Omental fat pad (tissue), 4 donors: ENCODE measurements at places on chromosomes 7 and 10. TPM values are rescaled to one million over a fixed set of nuclear protein-coding genes. Genes with fewer than 3 reads are reported as not detected.

- no peak for DNase-seq
These were observed 100.6 kb upstream of the CDK1 start for GRCh38 chr10:60677531-60678129.

DNA sequence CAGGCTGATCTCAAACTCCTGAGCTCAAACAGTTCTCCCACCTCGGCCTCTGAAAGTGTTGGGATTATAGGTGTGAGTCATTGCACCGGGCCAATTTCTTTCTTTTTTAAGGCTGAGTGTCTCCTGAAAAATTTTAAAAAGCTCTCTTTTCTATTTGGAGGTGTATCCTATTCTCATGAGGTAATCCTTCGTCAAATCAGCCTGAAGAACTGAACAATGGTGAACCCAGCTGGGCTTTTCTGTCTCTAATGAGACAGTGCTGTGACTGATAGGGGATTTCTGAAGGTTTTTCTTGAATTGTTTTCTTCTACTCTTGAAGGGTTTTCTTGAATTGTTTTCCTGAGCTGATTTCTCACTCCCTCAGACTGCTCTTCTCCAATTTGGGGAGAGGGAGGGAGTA, 30.9 kb upstream of the CALU start:
- DNase-seq: no peak

DNA sequence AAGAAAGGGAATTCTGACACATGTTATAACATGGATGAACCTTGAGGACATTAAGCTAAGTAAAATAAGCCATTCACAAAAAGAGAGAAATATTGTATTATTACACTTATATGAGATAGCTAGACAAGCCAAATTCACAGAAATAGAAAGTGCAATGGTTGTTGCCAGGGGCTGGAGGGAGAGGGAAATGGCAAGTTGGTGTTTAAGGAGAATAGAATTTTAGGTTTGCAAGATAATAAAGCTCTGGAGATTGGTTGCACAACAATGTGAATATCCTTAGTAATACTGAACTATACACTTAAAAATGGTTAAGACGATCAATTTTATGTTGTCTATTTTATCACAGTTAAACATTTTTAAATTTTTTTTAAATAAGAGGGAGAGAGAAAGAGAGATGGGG, 25.0 kb upstream of the ADD3 start:
- DNase-seq: no peak

- no peak for DNase-seq
These were observed 111.7 kb upstream of the CDK13 start for GRCh38 chr7:39838326-39838725.

GRCh38 chr10:6416892-6417512, 163.1 kb downstream of the PRKCQ start:
- DNase-seq: no peak

DNA sequence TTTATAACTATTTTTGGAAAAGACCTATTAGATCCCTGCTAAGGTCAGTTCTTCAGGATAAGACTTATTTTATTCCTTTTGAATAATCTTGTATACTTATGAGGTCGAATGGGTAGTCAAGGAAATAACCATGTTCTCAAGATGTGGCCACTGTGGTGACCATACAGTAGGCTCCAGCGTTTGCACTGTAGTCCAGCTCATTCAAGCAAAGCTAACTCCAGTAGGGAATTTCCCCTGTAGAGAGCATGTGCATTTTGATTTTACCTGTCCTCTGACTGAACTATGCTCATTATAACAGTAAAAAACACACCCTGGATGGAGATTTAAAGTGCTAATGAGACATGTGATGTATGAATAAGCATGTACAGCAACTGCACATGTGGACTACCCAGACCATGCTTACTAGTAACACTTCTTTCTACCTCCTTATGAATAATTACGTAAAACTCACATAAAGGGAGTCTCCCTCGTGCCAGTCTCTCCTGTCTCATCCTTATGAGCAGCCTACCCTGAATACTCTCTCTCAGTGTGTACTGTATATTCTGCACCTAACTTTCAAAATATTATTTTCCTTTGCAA, 32.4 kb upstream of the SEMA3E start:
- DNase-seq: no peak

GRCh38 chr7:159046300-159046699, 98.4 kb downstream of the VIPR2 start:
- DNase-seq: no peak

DNA sequence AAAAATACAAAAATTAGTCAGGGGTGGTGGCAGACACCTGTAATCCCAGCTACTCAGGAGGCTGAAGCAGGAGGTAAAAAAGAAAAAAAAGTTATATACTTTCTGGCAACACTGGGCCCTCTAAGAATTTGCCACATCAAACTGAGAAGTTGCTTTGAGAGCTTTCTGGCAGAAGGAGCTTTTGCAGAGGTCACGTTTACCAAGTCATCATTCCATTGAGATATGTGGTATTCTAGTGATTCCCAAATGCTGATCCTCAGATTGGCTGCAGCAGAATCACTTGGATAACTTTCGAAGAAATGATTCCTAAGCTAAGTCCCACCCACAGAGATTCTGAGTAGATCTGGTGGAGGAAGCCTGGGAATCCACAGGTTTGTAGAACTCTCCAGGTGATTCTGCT, 80.5 kb downstream of the ADAM22 start:
- no peak for DNase-seq

- no peak for DNase-seq
These were observed 2.0 kb downstream of the BAZ1B start for GRCh38 chr7:73519867-73520672.

- no peak for DNase-seq
These were observed 218.8 kb upstream of the FRMD4A start for GRCh38 chr10:14549496-14549895.

DNA sequence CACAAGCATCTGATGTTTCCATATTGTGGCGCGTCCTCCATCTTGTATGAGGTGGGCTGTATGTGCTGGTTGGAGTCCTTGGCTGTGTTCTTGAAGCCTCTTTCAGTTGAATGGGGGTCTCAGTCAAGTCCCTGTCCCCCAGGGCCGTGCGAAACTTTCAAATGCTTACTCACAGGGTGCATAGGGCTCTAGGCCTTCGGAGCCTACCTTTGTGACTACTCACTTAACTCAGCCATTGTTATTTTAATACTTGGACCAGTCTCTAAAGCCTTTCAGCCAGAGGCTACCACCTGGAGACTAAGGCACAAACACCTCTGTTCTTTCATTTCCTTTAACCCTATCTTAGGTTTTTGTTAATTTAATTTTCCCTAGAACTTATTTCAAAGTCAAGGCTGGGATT, 785.9 kb downstream of the GATA3 start:
- no peak for DNase-seq

- DNase-seq: no peak
These were observed 17.3 kb upstream of the ARL4A start for GRCh38 chr7:12670000-12670729.

DNA sequence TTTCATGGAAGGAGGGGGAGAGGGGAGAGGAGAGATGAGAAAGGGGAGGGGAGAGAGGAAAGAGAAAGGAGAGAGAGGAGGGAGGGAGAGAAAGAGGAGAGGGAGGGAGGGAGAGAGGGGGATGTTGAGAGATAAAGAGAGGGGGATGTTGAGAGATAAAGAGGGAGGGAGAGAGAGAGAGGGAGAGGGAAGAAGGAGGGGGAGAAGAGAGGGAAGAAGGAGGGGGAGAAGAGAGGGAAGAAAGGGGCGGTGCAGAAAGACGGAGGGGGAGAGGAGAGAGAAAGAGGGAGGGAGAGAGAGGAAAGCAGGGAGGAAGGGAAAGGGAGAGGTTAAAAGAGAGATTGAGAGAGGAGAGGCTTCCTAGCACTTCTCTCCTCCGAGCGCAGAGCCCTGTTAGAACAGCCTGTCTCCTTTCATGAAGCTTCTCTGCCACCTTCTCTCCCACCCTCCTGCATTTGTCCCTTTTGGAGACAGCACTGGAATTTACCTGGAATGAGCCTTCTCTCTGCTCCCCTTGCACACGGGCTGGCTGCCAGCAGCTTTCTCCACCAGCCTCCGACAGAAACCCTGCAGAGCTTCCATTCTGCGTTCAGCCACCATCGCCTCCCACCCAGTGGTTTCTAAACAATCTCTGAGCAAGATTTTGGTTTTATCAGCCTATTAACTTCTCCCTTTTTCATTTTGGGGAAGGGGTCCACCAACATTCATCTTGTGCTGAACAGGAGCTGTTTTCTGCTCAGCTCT, 74.0 kb upstream of the CARD11 start:
- no peak for DNase-seq

GRCh38 chr7:155011086-155011485, 8.2 kb upstream of the PAXIP1 start:
- no peak for DNase-seq

DNA sequence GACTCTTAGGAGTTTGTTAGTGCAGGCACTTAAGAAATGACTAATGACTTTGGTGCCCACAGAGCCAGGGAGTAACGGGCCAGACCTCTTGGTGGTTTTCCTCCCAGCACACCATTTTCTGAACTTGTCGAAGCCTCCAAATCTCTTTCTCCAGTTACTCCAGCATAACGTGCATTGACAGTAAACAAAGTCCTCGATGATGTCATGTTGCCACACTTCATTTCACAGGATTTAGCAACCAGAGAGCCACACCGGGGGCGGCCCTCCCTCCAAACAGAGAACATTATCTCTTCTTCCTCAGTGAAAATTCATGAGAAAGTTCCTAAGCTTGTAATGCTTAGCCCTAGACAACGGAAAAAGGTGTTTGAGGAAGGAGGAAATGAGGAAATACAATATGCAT, 4.0 kb upstream of the SVOPL start:
- DNase-seq: no peak

DNA sequence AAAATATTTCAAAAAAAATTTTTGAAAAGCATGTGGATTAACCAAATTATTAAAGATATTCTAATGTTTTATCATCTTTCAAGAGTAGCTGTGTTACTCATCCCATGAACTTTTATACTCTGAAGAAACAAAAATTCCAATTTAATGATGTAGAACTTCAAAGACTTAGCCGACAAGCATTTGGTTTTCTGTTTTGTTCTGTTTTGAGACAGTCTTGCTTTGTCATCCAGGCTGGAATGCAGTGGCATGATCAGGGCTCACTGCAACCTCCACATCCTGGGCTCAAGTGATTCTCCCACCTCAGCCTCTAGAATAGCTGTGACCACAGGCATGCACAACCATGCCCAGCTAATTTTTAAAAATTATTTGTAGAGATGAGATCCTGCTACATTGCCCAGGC, 17.8 kb upstream of the LCOR start:
- DNase-seq: no peak

- DNase-seq: no peak
These were observed 9.0 kb upstream of the KBTBD2 start for GRCh38 chr7:32900433-32900995.

DNA sequence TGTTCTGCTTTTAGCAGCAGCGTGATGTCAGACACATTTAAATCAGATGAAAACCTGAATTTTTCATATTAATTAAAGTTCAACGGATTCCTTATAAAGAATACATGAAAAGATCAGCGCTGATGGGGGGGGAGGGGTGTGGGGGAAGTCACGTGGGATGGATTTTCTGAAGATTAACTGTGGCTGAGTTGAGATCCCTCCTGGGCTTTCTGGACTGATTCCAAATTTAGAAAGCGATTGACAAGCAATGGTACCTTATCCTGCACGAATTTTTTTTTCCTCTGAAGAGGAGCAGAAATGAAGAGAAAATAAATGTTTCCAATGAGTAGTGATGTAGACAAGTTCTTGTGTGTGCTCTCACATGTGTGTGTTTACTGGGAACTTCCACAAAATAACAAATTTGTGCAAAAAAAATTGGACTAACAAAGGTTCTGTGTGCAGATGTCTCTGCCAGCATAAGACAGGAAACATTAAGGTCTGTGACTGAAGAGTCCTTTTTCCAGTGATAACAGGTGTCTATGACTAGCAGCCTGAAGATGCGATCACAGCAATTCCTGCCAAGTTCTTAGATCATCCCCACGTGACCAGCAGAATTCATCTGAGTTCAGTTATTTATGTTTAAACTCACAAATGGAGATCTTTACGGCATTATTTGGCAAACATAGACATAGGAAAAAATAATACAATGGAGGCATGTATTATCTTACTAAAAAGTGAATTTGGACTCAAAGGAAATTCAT, 585.2 kb upstream of the CELF2 start:
- no peak for DNase-seq

DNA sequence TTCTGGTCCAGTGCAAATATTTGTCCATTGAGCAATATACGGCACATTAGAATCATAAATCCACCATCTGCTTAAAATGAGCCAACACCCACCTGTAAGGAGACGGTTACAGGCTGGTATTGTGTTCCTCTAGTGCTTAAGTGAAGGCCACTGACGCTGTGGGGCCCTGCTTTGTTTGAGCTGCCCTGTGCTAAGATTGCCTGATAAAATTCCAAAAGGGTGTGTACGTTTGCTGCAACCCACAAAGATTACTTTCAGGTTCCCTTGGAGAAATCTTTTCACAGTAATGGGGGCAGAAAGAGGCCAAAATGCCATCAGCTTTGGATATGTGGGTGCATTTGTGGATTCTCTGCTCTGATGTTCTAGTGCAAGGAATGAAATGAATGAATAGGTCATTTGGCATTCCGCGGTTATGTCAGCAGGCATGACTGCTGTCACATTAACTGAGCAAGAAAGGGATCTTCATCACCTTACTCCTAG, 34.4 kb downstream of the AGR3 start:
- DNase-seq: no peak

- DNase-seq: no peak
These were observed 28.8 kb upstream of the GPR26 start for GRCh38 chr10:123637326-123637880.

DNA sequence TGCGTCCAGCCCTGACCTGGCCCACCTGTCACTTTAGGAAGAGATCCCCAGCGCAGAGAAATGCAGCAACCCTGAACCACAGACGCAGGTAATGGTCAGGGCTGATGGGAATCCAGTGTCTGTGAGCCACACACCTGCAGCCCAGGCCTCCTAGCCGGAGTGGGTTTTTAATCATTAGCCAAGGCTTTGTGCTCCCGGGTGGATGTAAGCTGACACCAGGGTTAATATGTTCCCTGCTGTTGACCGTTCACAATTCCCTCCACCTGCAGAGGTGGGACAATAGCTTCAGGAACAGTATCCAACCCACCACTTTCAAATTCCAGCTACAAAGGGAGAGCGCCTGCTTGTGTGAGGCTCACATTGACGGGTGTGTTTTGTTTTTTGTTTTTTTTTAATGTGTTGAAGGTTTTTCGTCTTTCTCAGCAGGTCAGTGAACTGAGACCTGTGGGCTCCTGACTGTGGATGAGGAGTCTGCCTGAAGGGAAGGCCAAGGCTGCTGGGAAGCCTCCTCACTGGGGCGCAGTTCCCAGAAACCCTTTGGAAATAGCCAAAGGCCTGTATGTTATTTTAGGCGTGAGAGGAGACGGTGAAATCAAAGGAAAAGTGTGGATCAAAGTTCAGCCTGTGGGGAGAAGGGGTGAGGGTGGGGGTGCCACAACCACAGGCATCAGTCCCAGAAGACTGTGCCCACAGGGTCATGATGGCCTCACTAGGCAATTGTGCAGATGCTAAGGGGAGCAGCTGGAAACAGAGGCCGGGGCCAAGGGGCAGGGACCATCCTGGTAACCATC, 111.1 kb downstream of the TNS3 start:
- no peak for DNase-seq

The TAS2R41 gene
- total RNA-seq: not detected

The CHAT gene
- total RNA-seq: not detected

The LAMTOR4 gene
- total RNA-seq: 183 TPM

The STRIP2 gene
- total RNA-seq: 6.5 TPM

The CTAGE6 gene
- total RNA-seq: 0.48 TPM

The PAX4 gene
- total RNA-seq: not detected

The GJD4 gene
- not detected for total RNA-seq

The TBX20 gene
- total RNA-seq: not detected

The HOXA5 gene
- total RNA-seq: 39.4 TPM
